ENCODE measurements at places on chromosomes 1 and 21.
A peak's percentile ranks its signal among the peaks of the same experiment; 100 is the strongest.

- DNase-seq = no peak
Observed at GRCh38 chr1:101006553-101006952, 19.0 kb downstream of the DPH5 start.

GRCh38 chr1:93399781-93400180, 48.1 kb upstream of the FNBP1L start:
- DNase-seq = no peak

- DNase-seq = no peak
Observed at GRCh38 chr1:228095161-228095560, 8.0 kb downstream of the C1orf35 start.

DNA sequence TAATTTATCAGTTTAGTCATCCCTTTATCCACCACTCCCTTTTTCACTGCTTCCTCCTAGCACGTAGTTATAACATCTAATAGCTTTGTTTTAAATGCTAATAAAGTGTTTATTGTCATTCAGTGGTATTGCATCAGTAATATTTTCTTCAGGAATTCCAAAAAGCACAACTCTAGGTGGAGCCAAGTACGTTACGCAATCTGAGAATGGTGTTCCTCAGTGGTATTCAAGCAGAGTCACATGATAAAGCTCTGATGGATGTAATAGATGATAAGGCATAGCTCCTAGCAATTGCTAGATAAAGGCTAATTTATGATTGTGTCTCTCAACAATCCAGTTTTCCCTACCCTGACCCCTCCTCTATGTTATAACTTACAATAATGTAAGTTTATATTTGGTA, 494.6 kb upstream of the ADGRL4 start:
- no peak for DNase-seq

DNA sequence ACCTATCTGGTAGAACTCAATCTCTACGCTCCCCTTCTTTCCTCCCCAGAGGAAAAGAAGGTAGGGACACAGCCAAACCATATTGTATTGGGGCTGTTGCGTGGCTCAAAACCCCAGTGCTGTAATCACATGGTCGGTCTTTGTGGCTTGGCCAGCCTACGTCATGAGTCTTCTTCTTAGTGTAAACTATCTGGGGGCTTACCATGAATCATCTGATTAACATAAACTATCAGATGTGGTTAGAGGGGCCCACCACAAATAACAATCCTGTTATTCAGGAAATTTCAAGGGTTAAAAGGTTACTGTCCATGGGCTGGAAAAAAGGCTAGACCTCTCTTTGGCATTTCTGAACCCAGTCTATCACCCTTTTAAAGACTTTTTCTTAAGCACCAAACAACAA, 49.5 kb upstream of the GPR52 start:
- no peak for DNase-seq

- DNase-seq = peak; percentile 47
Observed at GRCh38 chr1:27527890-27528817, 38.2 kb upstream of the WASF2 start.

GRCh38 chr1:218755128-218755527, 410.0 kb downstream of the TGFB2 start:
- no peak for DNase-seq

DNA sequence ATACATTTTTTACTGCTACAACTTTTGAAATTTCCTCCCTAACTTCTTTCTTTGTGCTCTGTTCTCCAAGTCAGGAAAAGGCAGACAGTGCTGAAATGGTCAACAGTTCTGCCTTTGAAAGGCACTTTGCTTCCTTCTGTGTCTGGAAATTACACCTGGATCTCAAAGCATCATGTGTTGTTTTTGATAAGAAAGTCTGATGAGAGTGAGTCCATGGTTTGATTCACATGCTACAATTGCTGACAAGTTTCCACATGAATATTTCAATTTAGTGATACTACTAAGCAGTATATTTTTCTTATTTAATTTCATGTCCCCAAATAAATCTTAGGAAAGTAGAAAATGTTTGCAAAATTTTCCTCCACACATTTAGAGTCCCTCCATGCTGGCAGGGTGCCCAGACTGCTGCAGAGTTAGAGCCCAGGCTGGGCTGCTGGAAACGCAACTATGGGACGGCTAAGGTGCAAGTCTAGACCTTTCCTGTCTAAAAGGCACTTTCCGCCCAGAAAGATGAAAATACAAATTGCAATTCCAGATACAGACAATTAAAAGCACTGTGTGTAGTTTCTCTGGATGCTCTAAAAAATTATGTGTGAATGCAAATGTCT, 96.6 kb upstream of the RUNX1 start:
- no peak for DNase-seq

- DNase-seq = peak; percentile 17
Observed at GRCh38 chr21:42833439-42833815, 45.9 kb downstream of the WDR4 start.

GRCh38 chr1:214935258-214935657, 147.3 kb upstream of the KCNK2 start:
- DNase-seq = no peak

GRCh38 chr21:46095083-46095719, 2.7 kb upstream of the COL6A2 start:
- no peak for DNase-seq

DNA sequence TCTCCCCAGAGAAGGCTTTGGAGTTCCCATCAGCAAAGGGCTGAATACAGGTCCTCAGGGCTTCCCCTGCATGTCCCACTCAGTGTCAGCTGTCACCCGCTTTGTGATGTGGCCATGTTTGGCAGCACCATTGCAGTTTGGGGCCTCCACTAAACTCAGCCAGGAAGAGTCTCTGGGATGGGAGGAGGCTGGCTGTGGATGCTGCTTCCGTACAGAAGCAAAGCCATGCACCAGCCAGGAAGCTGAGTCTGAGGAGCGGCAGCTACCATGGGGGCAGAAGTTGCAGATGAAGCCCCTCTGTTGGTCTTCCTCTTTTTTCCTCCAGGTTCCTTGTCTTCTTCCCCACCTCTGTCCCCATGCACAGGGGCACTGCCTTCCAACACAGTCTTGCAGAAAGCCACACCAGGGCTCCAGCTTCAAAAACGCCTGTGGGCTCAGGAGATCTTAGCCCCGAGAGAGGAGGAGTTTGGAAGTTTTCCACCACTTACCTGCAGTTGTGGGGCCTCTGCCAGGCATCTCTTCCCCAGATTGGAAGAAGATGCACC, 416.8 kb downstream of the NPHP4 start:
- DNase-seq = no peak

DNA sequence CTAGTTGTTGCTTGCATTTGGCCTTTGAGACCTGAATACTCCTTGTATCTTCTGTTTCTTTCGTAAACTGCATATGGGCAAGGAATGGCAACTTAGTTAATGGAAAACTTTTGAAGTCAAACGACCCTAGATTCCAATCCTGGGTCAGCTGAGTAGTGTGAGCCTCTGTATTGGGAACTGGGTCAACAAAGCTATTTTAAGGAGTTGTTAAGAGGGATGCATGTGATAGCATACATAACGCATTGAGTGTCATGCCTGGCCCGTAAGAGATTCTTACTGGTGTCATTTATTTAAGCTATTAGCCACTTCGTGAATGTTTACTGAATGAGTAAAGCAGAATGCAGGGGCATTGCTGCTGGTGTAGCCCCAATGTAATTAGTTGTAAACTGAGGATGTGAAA, 340.1 kb downstream of the PAPPA2 start:
- DNase-seq = no peak

GRCh38 chr1:87135329-87135712, 193.4 kb upstream of the LMO4 start:
- DNase-seq = no peak

DNA sequence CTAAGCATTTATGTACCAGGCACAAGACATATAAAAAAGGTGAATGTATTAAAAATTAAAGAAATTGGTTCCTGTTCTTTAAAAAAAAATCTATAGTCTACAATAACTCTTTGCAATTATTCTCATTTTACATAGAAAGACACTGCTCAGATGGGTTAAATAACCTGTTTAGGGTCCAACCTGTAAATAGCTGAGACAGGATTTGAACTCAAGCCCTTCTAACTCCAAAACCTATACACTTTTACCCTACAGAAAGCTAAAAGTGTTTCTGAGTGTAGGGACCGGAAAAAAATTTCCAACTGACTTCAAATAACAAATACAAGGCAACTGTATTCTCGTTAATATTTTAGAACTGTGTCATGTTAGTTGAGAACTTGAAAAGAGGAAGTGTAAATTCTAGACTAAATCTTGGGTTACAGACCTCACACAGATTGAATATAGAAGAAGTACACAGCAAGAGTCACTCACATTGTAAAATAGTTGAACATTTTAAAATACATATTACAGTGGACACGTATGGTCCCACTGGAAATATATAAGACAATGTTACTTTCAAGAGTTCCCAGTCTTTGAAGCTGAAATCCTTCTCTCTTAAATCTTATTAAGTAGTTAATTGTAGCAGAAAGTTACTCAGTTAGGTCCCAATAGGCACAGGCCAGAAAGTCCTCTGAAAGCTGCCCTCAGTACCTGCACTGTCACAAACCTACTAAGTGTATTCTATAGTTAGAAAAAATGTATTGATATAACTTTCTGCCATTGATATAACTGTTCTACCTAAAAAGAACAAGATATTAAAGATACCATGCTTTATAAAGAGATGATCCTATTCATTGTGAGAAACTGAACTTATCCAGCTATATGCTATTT, 7.3 kb downstream of the EDEM3 start:
- no peak for DNase-seq

DNA sequence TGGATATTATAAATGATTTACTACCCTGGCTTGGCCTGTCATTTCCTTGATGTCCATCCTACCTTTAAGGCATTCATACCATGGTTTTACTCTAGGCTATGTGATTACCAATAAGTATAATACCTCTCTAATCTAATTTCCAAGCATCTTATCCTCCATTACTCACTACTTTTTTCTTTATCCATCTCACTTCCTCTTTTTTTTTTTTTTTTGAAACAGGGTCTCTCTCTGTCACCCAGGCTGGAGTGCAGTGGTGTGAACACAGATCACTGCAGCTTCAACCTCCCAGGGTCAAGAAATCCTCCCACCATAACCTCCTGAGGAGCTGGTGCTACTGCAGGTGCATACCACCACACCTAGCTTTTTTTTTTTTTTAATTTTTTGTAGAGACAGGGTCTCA, 39.9 kb downstream of the INKA2 start:
- DNase-seq = no peak

- no peak for DNase-seq
Observed at GRCh38 chr1:95098196-95098595, 19.0 kb upstream of the TLCD4 start.

DNA sequence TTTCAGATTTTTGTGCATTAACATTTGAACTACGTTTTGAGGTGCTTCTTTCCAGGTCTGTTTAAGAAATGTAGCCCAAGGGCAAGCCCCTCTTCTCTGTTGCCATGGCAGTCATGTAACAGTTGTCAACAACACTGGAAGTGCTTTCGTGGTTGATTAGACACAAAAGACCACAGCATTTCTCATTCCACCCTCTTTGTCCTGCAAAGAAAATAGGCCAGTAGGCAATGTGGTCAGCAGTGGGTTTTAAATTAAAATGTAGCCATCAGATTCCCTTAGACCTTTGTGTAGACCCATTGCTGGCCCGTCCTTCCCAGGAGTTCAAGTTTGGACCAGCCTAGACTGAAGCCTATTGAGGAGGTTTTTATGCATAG, 35.4 kb downstream of the VANGL1 start:
- no peak for DNase-seq

- DNase-seq = no peak
Observed at GRCh38 chr1:232476538-232476950, 153.4 kb downstream of the SIPA1L2 start.

DNA sequence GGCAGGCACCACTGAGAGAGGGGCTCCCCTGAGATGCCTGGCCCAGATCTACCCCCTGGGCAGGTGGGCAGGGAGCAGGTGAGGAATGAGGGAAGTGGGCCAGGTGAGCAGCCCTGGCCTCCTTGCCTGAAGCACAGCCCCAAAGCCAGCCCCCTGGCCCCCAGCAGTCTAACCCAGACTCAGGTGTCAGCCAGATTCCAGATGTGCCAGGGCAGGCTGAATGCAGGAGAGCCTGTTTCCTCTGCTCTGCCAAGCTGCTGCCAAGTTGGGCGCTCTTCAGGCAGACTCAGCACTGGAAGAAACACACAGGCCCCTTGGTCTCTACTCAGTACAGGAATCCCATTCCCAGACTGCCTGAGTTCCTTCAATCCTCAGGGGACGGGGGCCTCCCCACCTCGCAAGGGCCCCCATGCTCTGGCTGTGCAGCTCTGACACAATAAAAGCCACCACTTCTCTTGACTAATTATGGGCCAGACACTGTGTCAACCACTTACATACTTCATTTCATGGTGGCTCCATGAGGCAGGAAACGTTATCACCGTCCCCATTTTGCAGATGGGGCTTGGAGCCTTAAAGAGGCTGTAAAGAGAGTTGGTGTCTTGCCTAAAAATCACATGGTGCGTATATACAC, 20.4 kb downstream of the ARHGEF19 start:
- no peak for DNase-seq

DNA sequence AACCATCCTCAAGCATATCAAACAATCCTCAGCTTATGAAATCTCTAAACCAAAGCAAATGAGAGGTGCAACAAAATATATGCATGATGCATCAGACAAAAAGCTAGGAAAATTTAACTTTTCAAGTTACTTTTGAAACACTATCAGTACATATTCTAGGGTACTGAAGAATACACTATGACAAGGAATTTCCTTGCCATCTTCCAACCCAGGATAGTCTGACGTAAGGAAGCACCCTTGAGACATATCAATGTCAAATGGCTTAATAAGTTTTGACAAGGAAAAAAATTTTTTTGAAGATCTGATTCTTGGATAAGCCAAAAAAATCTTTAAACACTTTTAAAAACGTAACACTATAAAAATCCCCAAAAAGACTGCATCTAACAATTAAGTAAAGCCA, 64.9 kb downstream of the KIFAP3 start:
- DNase-seq = no peak

GRCh38 chr1:151006327-151007052, at the start of gene MINDY1:
MINDY1 (minus strand) TSS chr1:151006902; CDS start chr1:151002617, 4,285 bp downstream.
- no peak for DNase-seq

Data from stimulated activated CD4-positive, alpha-beta T cell treated with anti-CD3 and anti-CD28 coated beads, Interleukin-15, amount 100 ng/mL, for 1 hour (primary cell).